Stimulated activated CD8-positive, alpha-beta memory T cell treated with anti-CD3 and anti-CD28 coated beads, Interleukin-4, amount 100 ng/mL, for 1 hour (primary cell): ENCODE measurements at places on chromosomes 2 and 18.

GRCh38 chr18:61459896-61460648 is 126.8 kb downstream of the CDH20 start:
- DNase-seq = no peak

DNA sequence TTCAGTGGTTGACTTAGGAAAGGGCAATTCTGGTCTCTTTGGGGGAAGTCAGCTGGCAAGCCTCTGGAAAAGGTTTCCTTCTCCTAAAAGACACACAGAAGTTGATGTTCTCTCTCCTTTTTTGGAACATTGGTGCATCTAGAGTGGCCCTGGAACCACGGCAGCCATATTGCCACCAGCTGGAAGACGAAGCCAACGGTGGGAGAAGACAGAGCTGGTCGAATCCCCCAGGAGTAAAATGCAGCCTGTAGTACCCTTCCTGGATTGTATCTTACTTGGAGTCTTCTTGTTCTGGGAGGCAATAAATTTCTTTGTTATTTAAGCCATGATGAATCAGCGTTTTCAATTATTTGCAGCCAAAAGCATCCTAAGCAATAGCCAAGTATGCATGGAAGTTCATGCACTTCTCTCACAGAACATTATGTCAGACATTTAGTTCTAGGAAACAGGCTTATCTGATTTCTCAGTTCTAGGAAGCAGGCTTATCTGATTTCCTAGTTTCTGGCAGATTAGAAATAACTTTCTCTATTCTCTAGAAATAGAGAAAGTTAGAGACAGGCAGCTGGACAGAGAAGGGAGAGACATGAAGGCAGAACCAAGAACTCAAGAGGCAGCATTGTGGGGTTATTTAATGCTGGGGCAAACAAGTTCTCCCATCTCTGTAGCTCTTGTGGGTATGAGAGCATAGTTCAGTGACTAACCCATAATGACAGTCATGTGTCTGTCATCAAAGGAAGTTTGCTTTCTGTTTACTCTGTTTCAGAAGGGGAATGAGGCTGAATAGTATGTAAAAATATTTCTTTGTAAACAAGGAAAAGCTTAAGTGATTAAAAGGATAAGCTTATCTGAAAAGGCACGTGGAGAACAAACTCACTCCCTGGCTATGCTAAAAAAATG is 40.5 kb upstream of the NABP1 start:
- no peak for DNase-seq

GRCh38 chr2:74777161-74777900 is 56.6 kb upstream of the HK2 start:
- DNase-seq = no peak

DNA sequence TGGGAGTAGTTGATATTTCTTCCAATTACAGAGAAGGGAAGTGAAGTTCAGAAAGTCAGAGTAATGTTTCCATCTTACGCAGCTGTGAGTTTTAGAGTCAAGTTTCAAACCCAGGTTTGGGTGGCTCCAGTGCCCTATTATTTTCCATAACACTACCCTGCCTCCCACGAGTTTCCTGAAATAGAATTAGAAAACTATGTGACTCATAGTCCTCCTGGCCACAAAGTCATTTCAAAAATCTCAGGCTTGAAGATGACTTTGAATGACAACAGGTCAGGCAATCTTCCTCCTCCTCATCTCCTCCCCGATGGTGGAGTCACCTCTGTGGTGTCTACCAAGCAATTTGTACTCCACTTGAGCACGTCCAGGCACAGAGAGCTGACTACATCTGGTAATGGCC is 212.3 kb upstream of the TRIB2 start:
- DNase-seq = no peak

DNA sequence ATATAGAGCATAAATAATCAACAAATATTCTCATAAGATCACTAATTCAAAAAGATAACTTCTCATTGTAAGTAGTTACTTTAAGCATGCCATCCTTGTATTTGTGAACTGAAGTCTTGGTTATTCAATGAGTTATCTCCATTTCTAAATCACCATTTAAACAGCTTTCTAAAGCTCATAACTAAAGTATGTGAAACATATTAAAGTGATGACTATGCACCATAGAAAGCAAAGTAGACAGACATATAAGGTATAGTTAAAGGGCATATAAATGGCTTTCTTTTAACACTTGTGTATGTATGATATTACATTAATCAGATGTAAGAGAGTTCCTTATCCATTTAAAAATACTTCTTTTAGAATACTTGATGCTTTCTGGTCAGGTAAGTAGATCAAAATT is 83.5 kb downstream of the IKZF2 start:
- no peak for DNase-seq

GRCh38 chr2:224968051-224968450 is 74.2 kb downstream of the DOCK10 start:
- no peak for DNase-seq
